Karpas-422 (cell line): ENCODE measurements at places on chromosomes 5 and 9. TPM values are rescaled to one million over a fixed set of nuclear protein-coding genes. Genes with fewer than 3 reads are reported as not detected.

TESK1 gene
- total RNA-seq, result 20.2 and 30.6 TPM in 2 replicates

TIFAB gene
- not detected in 2 replicates for total RNA-seq

KCNIP1 gene
- total RNA-seq, result 0.29 TPM in 1 of 2 replicates, not detected in the other

AK8 gene
- total RNA-seq, result 1.3 TPM in 1 of 2 replicates, not detected in the other

PTPRD gene
- total RNA-seq, result 0.32 and 0.63 TPM in 2 replicates

NUTM2F gene
- total RNA-seq, result not detected in 2 replicates

KIF4B gene
- total RNA-seq, result 0.04 and 0.30 TPM in 2 replicates
